RPMI8226 (cell line): ENCODE measurements at places on chromosomes 3 and 15.

DNA sequence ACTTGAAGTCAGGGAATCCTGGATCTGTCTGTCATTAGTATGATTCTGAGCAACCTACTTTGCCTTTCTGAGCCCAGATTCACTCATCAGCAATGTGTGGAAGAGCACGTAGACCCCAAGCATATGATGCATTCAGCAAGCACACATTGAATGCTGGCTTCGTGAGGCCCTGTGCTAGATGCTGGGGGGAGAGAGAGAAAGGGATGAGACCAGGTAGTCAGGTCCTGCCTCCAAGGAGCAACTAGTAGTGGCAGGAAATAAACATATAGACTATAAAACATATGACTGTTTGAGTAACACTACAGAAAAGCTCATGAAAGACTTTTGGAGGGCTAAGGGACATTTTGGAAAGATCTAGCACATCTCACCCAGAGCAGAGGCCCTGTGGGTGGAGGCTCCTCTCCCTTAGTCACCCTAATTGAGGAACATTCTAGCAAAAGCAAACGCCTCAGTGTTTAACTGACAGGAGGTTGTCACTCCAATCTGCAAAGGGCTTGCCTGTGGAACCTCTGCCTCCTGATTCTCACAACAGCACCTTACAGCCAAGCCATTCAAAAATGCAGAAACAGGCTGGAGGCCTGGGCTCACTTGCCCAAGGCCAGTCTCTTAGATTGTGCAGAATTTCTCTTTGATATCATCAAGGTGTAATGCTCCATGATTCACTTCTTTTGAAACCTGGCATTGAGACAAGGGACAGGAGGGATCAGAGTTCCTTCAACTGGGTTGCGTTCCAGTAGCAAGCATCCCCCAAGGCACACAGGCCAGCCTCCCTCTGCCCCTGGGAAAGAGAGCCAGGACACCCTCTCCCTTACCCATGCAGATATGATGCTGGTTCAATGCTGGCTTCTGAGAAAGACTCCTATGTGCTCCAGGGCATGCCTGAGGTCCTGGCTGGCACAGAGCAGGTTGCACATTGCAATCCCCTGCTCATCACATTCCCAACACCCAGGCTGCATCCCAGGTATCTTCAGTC, 26.1 kb downstream of the STARD5 start:
- no peak for DNase-seq

- DNase-seq, result no peak
Measured at GRCh38 chr15:73004462-73004861, 47.8 kb upstream of the NEO1 start.

GRCh38 chr3:158718490-158719170, 13.6 kb downstream of the RARRES1 start:
- no peak for DNase-seq

DNA sequence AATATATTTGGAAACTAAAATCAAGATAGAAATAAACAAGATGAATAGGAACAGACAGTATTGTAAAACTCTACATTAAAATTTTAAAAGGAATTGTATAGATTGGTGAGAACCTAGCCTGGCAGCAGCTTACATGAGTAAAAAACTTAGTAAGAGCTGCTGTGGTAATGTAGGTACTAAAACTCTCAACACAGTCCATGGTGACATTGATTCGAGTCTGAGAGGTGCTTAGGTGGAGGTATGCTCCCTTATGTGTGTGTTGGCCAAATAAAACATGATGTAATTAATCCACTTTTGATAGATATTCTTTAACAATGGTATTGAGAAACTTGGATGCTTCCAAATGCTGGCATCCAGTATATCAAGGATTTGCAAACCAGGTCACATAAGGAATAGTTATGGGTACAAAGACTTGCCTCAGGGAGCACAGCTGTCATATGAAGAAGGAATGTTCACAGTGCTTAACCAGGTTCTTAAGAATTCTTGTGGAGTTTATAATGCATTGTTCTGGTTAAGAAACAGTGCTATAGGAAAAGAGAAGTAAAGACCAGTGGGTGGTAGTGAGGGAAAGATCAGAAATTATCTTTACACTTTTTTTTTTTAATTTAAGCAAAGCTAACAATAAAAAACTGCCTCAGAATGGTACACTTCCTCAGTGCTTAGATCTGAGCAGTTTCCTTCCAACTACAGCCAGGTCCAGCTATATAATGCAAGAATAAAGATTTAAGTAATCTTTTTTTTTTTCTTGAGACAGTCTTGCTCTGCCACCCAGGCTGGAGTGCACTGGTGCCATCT, 24.6 kb upstream of the IL20RB start:
- DNase-seq, result no peak
